ENCODE measurements at places on chromosomes 2 and 18. TPM values are rescaled to one million over a fixed set of nuclear protein-coding genes. Genes with fewer than 3 reads are reported as not detected.

Gene PROM2
- polyA plus RNA-seq, result 0.39 TPM

Gene HMSD
- 0.06 TPM for polyA plus RNA-seq

Gene RIT2
- polyA plus RNA-seq, result not detected

Gene GREB1L
- polyA plus RNA-seq, result 0.27 TPM

Gene SERPINB12
- not detected for polyA plus RNA-seq

Gene KIAA2012
- polyA plus RNA-seq, result not detected

Gene ATP9B
- polyA plus RNA-seq, result 19.3 TPM

Gene FAP
- polyA plus RNA-seq, result 1.1 TPM

GRCh38 chr2:171309455-171310286 is 124.1 kb downstream of the METTL8 start:
- DNase-seq, result no peak

- no peak for DNase-seq
Observed at GRCh38 chr18:79693561-79694205, 14.1 kb downstream of the CTDP1 start.

GRCh38 chr2:120826260-120826648 is 90.6 kb downstream of the GLI2 start:
- DNase-seq, result no peak

- DNase-seq, result peak; percentile 72
Observed at GRCh38 chr2:216109962-216110614, 940 bp downstream of the XRCC5 start.

DNA sequence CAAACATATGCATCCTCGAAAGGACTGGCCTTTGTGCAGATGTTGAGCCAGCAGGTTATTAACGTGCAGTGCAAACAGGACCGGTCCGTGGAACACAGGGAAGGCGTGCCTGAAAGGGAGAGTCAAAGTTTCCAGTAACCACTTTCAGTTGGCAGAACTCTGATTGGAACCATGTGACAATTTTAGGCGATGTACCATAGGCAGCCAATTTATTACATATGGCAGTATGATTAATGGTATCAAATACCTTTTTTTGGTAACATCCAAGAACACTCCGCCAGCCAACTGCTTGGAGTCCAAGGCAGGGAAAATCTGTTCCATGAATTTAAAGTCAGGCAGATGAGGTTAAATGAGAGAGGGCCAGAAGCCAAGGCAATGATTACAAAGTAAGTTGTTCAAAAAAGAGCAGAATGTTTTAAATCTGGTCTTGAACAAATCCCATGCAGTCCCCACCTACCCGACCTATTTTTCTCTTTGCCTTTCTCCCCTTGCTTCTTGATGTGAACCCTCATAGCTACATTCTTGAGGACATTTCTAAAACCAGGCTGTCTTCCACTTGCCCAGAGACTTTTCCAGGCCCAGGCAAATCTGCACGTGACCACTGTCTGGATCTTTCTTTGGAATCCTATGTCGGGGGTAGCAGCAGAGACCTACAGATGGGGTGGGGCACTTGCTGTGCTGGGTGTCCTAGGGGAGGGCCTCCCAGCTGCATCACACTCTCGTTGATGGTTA is 351.7 kb downstream of the HRH4 start:
- DNase-seq, result no peak

Data from endothelial cell of umbilical vein (primary cell).